ENCODE measurements at places on chromosomes 7 and 10.

GRCh38 chr7:139804571-139804970, 24.5 kb upstream of the TBXAS1 start:
- DNase-seq, result no peak

- DNase-seq, result no peak
Observed at GRCh38 chr7:93646538-93646937, 72.0 kb upstream of the CALCR start.

DNA sequence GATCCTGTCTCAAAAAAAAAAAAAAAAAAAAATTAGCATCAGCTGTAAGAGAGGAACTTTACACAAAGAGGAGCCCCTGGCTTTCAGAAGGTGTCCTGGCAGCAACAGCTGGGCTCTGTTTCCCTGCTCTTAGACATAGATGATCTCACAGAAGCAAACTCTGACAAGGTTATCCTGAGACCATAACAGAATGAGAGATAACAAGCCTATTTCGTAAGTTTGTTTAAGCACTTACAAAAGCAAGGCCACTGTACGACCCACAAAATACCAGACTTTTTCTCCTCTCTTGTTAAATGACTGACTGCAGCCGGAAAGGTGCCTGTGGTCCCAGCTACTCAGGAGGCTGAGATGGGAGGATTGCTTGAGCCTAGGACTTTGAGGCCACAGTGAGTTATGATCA, 33.3 kb upstream of the OTUD1 start:
- no peak for DNase-seq

- DNase-seq, result no peak
Observed at GRCh38 chr7:36943591-36944435, 219.5 kb upstream of the AOAH start.

DNA sequence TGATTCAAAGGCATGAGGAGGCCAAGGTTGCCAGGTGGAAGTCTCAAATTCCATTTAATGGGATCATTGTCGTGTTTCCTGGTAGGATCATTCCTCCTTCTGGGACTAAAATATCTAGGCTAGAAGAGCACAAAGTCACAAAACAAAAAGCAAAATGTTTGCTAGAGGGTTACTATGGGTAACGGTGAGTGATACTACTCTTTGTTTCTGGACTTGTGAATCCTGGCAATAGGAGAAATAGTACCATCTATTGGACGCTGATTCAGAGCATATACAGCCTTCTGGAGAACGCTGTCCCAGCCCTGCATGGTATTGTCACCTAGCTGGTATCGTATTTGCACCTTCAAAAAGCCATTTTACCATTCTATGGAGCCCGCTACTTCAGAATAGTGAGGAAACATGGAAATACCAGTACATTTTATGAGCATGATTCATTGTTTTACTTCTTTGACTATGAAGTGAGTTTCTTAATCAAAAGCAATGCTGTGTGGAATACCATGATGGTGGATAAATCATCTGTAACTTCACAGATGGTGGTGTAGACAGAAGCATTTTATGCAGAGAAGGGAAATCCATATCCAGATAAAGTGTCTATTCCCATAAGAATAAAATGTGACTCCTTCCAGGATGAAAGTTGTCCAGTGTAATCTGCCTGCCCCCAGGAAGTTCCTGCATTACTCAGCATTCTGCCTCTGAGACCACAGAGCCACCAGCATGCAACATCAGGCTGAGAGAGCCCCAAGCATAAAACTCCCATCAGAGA, 361.0 kb downstream of the ETV1 start:
- no peak for DNase-seq

All from Peyer's patch (tissue), 4 donors.